NCI-H2171 treated with DMSO at 0.1 percent for 48 hours (cell line): ENCODE measurements at places on chromosomes 3 and 15.

DNA sequence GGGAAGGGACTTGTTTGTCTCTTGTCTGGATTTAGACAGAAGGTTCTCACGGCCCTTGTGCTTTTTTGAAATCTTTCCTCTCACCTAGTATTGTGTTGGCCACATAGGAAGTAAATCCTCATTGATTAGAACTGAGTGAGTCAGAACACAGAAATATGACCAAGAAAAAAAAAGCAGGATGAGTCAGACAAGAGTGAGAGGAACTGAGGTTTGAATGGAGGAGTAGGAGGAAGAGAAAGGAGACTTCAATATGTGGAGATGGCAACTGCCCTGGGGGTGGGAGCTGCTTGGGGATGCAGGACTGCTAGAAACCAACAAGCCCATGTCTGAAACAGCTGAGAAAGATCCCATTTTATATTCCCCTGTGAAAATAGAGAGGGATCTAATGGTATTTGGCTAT lies 194.1 kb upstream of the ZBTB20 start:
- DNase-seq = no peak

DNA sequence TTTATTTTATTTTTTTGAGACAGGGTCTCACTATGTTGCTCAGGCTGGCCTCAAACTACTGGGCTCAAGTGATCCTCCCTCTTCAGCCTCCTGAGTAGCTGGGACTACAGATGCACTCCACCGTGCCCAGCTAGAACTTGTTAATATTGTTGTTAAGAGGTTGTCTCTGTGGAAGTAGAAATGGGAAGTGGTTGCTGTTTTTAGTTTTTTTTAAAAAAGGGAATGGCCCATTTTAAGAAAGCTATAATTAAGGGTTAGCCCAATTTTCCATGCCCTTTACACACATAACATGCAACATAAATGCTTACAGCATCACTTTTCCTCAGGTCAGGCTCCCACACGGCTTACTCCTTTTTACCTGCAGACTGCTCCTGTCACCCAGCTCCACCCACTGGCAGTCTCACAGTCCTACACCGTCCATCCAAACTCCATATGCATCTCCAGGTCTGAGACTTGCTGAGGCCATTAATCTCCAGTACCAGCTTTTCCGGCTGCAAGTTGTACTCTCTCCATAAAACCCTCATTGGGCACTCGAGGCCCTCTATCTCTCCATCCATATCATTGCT lies 19.8 kb downstream of the MORC1 start:
- DNase-seq = peak; percentile 46

GRCh38 chr15:68261980-68262379 lies 15.6 kb upstream of the FEM1B start:
- DNase-seq = no peak

DNA sequence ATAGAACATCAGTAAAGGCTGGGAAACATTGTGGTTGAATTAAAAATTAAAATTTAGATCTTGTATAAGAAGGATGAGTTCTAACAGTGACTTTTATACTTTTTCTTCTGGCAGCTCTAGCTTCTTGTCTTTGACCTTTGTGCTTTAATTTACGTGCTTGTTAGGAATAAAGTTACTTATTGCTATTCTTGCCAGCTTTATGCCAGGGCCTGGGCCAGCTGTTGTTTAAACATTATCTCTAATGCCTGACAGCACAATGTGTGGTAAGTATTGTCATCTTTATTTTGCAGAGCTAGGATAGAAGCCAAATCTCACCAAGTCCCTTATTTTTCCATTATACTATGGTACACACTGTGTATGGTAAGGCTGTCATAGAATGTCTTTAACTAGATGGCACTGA lies 766.7 kb upstream of the GOLIM4 start:
- DNase-seq = no peak

DNA sequence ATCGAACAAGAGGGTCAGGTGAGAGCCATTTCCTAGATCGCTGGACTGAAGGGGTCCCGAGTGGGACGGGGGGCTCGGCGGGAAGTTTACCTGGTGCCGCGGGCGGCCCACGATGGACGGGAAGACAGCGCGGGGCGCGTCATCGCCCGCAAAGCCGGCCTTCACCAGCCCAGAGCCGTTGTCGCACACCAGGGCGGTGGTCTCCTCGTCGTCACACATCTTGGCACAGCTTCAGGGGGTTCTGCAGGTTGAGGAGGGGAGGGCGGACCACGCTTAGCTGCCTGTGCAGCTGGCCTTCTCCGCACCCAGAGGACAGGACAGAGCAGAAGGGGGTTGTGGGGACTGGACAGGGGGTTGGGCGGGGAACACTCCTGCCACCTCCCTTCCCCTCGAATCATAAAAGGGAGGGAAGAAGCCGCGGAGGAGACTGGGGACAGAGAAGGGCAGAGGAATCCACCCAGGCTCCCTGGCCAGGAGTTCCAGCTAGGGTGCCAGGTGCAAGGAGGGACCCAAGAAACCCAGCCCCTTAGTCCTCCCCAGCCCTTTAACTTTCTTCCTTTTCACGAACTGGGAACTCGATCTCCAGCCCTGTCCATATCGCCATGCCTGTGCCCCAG lies 651 bp downstream of the ACTC1 start:
- DNase-seq = no peak

- DNase-seq = no peak
These were observed 14.6 kb upstream of the AHSG start for GRCh38 chr3:186598108-186598784.

GRCh38 chr3:184688251-184688881 lies 23.5 kb downstream of the MAGEF1 start:
- DNase-seq = no peak

DNA sequence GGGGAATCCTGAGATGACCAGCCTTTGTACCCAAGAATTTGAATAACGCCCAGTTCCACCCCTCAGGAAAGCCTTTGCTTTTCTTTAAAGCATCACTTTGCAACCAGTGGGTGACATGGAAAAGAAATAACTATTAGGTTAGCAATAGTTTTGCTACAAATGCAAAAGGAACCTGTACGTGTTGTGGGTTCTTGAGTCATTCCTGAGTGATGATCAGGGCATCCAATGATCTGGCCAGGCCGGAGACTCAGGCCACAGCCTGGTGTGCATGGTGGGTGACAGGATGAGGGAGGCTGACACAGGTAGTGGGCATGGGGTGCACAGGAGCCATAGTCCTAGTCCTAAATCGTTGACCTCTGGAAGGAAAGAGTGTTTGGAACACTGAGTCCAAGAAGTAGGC lies 321.4 kb upstream of the IL12A start:
- no peak for DNase-seq

GRCh38 chr15:98823012-98823458 lies 174.7 kb downstream of the IGF1R start:
- no peak for DNase-seq

DNA sequence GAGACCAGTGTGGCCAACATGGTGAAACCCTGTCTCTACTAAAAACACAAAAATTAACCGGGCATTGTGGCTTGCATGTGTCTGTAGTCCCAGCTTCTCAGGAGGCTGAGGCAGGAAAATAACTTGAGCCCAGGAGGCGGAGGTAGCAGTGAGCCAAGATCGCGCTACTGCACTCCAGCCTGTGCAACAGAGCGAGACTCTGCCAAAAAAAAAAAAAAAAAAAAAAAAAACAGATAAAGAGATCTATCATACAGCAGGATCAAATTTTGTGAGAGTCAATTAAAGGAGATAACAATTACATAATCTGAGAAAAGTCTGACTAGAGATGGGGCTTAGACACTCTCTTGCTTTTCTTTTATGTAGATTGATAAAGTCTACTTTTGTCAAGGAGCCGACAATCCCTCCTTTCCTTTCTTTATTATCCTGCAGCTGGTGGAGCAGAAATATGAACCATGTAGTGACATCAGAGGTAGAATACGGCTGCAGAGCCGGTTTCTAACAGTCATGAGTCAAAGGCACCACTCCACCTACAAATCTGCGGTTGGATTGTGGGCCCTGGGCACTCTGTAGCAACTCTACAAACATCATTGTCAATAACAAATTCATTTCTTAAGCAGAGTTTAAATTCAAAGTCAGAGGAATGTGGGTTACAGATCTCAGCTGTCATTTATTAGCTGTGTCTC lies 9.0 kb downstream of the C2CD4A start:
- peak; percentile 86 for DNase-seq

- DNase-seq = no peak
These were observed 7.4 kb upstream of the CAMP start for GRCh38 chr3:48215876-48216275.

DNA sequence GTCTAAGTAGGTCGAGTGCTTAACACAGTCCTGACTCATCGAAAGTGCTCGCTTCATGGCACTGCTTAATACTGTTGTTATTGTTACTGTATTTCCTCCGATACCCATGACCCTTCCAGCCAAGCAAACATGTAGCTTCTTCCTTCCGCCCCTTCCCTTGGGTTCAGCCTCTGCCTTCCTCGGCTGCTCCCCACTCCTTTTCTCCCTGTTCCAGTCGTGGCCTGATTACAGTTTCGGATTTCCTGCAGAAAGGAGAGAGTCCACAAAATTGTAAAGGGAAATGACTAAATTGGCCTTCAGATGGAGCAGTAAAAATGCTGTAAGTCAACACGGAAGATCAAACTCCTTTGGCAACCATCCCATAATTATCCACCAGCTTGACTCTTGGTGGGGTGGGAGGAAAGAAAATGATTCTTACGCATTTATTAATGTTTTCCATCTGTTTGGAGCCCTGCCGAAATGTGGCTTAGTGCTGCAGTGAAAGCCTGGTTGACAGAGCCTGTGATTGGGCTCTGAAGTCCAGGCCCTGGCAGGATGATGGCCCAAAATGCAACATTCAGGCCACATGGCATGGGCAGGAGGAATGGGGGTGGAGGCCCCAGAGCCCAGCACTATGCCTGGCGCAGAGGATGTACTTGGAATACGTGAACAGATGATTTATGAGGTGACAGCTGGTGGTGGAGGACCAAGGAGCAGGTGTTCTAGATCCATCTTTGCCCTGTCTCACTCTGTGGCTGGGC lies 37.6 kb downstream of the FAM3D start:
- DNase-seq = peak; percentile 14

GRCh38 chr3:69542805-69543429 lies 157.0 kb upstream of the FRMD4B start:
- DNase-seq = peak; percentile 9

- DNase-seq = no peak
These were observed 23.0 kb downstream of the PPM1L start for GRCh38 chr3:160779040-160779439.

DNA sequence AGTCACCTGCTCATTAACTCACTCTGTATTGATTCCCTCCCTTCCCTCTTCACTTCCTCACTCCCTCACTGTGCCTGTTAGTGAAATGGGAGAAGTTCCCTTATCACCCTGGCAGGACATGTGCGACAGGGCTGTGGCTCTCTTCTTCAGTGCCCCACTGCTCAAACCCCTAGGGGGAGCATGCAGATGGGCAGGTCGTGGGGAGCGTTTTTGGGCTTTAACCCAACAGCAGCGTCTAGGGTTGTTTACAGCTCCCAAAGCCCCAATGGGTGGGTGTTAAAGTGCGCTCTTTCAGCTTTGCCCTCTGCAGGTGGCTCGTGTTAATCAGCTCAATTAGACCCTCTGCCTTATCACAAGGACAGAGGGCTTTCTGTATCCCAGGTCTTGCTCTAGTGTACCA lies 447.8 kb upstream of the PROK2 start:
- no peak for DNase-seq

DNA sequence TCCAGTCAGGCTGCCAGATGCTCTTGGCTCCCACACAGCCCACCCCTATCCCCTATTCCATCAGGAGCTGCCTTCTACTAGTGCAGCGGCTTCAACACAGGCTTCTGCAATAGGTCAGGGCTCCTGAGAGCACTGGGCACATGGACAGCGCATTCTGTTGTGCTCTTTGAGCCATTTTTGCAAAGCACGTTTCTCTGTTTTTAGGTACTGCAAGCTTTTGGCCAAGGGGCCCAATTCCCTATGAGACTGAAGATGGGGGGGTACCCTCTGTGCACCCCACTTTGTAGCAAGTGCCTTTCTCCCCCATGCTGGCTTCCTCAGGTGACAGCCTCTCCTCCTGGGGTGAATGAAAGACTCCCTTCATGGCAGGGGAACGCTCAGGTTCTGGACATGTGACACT lies 31.2 kb downstream of the CHDH start:
- no peak for DNase-seq

GRCh38 chr3:113035387-113035982 lies 44.7 kb downstream of the GTPBP8 start:
- DNase-seq = peak; percentile 65

- no peak for DNase-seq
These were observed 139.7 kb downstream of the RTP4 start for GRCh38 chr3:187507905-187508304.

DNA sequence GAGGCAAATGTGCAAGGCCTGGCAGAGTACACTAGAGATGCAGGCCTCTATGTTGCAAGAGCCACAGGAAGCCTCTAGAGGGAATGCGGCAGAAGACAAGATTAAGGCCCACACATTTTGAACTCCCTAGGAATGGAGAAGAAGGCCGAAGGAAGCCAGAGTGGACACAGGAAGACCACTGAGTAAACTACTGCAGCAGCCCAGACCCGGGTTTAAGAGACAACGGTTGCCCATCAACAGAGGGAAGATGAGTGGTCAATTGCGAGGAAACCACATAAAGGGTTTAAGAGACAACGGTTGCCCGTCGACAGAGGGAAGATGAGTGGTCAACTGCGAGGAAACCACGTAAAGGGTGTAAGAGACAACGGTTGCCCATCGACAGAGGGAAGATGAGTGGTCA lies 14.6 kb downstream of the CHSY1 start:
- no peak for DNase-seq

GRCh38 chr15:33113666-33114373 lies 80.7 kb downstream of the FMN1 start:
- DNase-seq = no peak

GRCh38 chr15:69489073-69489571 lies 36.5 kb downstream of the RPLP1 start:
- DNase-seq = no peak

DNA sequence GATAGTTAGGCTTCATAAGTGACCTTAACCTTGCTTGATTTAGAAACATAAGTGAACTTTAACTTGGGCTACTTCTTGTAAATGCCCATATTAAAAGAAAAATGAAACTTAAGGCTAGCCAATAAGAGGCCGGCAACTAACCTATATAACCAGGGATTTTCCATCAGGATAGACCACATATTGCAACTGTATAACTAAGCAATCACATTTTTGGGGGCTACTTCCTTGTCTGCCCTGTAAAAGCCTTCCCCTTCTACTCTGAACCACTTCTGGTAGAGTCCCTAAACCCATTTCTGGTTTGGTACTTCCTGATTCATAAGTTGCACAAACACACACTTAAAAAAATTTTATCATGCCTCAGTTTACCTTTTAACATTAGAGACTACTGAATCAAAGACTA lies 150.9 kb upstream of the UBE2E2 start:
- DNase-seq = no peak

GRCh38 chr3:60633644-60634043 lies 617.6 kb downstream of the FHIT start:
- DNase-seq = peak; percentile 21
